ENCODE measurements at places on chromosomes 2 and 18.

- peak; percentile 58 for DNase-seq
Observed at GRCh38 chr2:237474931-237475703, 11.9 kb upstream of the MLPH start.

DNA sequence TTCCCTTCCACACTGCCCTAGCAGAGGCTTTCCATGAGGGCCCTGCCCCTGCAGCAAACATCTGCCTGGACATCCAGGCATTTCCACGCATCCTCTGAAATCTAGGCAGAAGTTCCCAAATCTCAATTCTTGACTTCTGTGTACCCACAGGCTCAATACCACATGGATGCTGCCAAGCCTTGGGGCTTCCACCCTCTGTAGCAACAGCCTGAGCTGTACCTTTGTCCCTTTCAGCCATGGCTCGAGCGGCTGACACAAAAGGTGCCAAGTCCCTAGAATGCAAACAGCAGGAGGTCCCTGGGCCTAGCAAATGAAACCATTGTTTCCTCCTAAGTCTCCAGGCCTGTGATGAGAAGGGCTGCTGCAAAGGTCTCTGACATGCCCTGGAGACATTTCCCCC is 744.5 kb upstream of the LINC00305 start:
- DNase-seq = no peak

- DNase-seq = no peak
Observed at GRCh38 chr18:22344445-22344844, 73.3 kb downstream of the CTAGE1 start.

- no peak for DNase-seq
Observed at GRCh38 chr18:37516361-37516853, 49.2 kb downstream of the CELF4 start.

DNA sequence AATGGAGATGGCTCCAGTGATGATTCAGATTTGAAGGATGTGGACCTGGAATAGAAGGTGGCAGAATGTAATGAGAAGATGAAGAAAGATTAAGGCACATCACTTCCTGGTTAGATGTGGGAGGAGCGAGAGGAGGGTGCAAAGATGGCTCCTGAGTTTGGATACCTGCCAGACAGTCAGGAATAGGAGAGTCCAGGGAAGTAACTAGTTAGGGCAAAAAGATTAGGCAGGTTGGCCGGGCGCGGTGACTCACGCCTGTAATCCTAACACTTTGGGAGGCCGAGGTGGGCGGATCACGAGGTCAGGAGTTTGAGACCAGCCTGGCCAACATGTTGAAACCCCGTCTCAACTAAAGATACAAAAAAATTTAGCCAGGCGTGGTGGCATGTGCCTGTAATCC is 5.6 kb downstream of the C2orf74 start:
- no peak for DNase-seq

DNA sequence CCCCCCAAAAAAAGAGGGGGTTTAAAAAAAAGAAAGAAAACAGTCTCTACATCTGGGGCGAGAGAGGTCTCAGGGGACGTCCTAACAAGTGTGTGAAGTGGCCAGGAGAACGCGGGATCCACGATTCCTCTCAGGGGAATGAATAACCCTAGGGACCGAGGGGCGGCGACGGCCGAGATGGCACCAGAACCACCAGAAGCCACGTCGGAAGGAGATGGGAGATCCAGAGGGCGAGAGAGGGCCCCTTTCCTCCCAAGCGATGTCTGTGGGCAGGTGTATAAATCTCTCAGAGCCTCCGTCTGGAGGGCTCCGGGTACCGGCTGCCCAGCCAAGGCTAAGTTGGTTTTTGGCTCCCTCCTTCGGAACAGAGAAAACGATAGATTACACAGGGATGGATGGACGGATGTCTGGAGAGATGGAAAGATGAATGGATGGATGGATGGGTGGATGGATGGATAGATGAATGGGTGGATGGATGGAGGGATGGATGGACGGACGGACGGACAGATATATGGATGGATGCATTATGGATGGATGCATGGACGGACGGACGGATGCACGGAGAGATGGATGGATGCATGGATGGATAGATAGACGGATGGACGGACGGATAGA is 1.7 kb downstream of the EPHA4 start:
- DNase-seq = no peak

DNA sequence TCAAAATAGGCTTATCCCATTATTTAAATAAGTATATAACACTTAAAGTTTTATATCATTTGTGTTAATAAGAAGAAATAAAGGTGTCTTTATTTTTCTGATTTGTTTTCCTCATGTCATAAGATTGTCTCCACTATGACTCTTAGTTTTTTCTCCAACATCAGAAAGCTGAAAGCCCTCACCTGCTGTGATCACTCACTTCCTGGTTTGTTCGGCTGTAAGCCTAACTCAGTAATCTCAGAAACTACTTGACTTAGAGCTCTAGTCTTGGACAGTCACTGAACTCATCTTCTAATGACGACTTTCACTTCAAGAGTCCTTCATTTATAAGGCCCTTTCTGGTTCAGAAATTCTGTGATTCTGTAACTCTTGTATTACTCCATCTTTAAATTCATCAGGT is 311.0 kb downstream of the ZEB2 start:
- DNase-seq = no peak

GRCh38 chr2:40208463-40208862 is 243.4 kb downstream of the SLC8A1 start:
- peak; percentile 32 for DNase-seq
